ENCODE measurements at places on chromosomes 6 and 20. TPM values are rescaled to one million over a fixed set of nuclear protein-coding genes. Genes with fewer than 3 reads are reported as not detected.

The GJA1 gene
- polyA plus RNA-seq, result 7.2 TPM

The KCNK16 gene
- polyA plus RNA-seq, result not detected

The FOXS1 gene
- not detected for polyA plus RNA-seq

The MYMX gene
- 0.28 TPM for polyA plus RNA-seq

The DUSP15 gene
- 0.60 TPM for polyA plus RNA-seq

The GATA5 gene
- polyA plus RNA-seq, result 0.03 TPM

The IL20RA gene
- polyA plus RNA-seq, result 3.8 TPM

The TOX2 gene
- 3.6 TPM for polyA plus RNA-seq

The CDSN gene
- polyA plus RNA-seq, result not detected

The HLA-DMB gene
- polyA plus RNA-seq, result 108 TPM

DNA sequence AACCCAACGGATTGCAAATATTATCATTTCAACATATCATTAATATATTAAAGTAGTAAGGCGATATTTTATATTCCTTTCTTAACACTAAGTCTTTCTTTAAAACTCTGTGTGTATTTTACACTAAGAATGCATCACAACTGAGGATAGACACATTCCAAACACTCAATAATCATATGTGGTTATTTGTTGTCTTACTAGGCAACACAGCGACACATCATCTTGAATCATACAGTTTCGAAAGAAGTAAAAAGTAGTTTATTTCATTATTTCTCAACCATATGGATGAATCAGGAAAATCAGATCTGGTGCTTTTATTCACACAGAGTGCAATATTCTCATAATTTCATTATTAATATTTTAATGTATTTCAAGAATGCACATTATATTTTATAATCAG is 662.4 kb downstream of the EPHA7 start:
- no peak for DNase-seq

DNA sequence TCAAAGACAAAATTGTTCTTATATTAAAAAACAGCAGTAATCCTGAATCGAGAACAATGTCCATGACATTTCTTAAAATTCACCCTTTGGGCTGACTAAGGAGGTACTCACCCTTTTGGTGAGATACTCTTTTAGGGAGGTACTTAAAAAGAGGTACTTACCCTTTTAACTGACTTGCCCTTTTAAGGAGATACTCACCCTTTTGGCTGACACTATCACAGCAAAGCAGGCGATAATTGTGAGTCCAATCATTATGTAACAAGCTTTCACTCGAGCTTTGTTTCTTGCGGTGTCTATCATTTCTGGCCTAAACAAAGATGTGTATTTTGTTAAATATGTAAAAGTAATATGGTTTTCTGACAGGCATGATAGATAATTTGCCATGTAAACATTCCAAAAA is 3.7 kb downstream of the FAM162B start:
- no peak for DNase-seq

GRCh38 chr6:36823421-36824096 is 15.7 kb downstream of the CPNE5 start:
- DNase-seq, result no peak

- DNase-seq, result no peak
Measured at GRCh38 chr6:118685823-118686449, 34.5 kb upstream of the CEP85L start.

DNA sequence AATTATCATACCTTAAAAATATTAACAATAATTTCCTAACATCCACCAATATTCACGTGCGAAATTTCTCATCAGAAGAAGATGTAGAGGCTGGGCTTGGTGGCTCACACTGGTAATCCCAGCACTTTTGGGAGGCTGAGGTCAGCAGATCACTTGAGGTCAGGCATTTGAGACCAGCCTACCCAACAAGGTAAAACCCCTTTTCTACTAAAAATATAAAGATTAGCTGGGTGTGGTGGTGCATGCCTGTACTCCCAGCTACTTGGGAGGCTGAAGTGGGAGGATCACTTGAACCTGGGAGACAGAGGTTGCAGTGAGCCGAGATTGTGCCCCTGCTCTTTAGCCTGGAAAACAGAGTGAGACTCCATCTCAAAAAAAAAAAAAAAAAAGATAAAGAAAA is 36.1 kb upstream of the JAG1 start:
- DNase-seq, result no peak

DNA sequence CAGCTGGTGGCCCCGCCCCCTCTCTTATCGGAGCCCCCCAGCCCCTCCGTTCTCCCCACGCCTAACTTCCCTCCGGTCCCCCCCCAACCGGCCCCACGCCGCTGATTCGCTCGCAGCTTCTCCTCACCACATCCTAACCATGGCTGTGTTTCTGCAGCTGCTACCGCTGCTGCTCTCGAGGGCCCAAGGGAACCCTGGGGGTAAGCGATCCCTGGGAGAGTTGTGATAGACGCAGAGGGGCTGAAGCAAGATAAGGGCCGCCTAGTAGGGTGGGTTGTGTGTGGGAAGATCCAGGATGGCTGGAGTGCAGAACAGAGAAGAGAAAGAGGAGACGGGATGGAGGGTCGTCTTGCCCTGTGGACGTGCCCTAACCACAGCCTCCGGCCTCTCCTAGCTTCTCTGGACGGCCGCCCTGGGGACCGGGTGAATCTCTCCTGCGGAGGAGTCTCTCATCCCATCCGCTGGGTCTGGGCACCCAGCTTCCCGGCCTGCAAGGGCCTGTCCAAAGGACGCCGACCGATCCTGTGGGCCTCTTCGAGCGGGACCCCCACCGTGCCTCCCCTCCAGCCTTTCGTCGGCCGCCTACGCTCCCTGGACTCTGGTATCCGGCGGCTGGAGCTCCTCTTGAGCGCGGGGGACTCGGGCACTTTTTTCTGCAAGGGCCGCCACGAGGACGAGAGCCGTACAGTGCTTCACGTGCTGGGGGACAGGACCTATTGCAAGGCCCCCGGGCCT is at the start of gene MPIG6B:
TSS of gene MPIG6B (plus strand) at position 129 of the 735 bp plus-strand sequence. CDS start at position 140, 11 bp downstream.
- DNase-seq, result no peak

DNA sequence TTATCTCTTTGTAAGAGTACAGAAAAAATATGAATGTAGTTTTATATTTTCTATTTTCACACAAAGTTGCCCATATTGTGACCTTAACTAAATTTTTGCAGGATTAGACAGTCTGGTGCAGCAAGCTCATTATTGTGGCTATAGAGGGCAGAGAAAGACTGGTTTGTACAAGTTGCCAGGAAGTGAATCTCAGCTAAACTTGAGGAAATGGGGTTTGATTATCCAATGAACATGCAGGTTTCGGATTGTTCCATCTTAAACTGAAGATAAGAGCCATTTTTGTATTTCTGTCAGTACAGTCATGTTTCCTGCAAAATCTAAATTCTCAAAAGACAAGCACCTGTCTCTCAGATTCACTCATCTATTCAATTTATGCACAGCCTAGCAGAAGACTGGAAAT is 390.9 kb downstream of the MMUT start:
- DNase-seq, result no peak

DNA sequence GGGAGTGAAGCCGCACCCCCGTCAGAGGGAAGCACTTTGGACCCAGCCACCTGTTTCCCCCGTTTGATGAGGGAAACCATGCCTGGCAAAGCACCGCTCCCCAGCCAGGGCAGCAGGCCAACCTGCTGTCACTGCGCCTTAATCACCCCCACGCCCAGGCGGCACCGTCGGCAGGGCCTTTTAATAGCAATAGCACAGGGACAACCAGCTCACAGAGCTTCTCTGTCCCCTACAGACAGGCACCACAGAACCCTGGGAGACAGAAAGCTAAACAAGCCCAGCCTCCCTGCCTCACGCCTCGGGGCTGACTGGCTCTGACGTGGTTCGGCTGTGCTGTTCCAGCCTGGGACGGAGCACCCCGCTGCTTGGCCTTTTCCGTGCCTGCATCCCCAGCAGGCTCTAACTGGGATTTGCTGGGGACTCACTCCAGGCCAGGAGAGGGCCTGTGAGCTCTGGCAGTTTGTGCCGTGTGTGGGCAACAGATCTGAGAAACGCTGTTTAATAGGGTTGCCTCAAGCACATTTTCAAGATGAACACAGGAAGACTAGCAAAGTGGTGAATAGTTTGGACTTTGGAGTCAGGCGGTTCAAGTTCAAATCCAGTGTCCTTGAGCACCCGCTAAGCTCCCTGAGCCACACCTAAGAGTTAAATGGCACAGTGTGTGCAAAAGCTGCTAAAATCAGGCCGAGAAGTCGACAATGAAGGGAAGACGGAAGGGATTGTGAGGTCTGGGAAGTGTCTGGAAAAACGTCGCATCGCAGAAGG is 223.8 kb downstream of the NRN1 start:
- no peak for DNase-seq

GRCh38 chr6:13378669-13379590 is 50.6 kb upstream of the TBC1D7 start:
- DNase-seq, result no peak

DNA sequence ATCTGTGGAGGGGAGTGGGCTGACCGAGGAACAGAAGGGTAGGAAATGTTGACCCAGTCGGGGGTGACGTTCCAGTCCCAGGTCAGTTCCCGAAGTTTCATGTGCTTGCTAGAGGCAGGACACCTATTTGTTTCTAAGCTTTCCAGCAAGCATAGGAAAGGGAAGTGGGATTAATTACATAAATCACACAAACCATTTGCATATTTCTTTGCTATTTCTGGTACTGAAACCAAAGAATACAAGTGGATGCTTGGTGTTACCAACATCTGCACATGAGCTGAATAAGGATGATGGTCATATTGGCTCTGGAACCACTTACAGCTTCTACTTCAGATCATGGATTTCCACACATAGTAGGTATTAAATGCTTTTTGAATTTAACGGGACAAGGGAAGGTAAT is 546.5 kb downstream of the PRKN start:
- DNase-seq, result no peak

- DNase-seq, result no peak
Measured at GRCh38 chr6:136761227-136761922, 30.9 kb downstream of the MAP3K5 start.

GRCh38 chr20:325889-326644 is 715 bp downstream of the SOX12 start:
- peak; percentile 89 for DNase-seq

DNA sequence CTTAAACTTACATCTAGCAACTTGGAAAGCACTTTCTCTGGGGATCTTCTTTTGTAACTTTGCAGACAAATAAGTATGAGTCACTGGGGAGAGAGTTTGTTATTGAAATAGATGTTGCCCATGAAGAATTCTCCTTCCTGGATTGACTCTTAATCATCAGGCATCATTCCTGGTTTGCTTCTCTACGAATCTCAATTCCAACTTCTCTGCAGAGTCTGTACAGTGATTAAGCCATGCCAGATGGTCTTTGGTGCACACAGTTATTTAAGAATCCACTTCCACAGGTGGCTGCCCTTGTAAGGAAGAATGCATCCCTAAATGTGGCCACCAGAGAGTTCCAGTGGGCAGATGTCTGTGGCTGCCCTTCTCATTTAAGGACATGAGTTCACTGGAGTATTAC is 25.7 kb downstream of the MYCT1 start:
- DNase-seq, result no peak

DNA sequence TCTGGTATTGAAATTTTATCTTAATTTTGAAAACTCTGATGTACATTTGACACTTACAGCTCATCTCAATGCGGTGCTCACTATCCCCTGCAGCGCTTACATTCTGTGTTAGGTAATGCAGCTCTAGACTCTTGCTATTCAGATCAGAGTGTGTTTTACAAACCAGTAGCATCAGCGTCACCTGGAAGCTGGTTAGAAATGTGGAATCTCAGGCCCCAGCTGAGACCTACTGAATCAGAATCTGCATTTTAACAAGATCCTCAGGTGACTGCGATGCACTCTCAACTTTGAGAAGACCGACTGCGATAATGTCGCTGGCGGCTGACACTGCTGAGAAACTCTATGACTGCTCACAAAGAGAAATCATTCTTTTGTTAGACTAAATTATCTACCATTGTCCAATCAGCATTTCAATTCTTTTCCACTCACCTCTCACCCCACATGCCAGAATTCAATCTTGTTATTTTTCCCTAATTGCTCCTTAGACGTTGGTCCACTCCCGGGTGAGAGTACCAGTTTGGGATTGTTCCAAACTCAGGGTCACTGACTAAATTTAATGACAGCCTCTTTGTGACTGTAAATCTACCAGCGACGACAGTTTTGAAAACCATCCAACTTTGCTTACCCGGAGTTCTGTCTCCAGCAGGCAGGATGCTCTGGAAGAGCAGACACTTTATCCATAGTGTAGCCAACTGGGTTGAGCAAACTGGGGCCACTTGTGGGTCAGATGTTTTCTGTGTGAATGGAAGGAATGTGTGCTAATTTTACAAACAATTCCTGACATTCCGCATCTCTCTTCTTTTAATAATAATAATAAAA is 140.1 kb upstream of the BTBD3 start:
- no peak for DNase-seq

DNA sequence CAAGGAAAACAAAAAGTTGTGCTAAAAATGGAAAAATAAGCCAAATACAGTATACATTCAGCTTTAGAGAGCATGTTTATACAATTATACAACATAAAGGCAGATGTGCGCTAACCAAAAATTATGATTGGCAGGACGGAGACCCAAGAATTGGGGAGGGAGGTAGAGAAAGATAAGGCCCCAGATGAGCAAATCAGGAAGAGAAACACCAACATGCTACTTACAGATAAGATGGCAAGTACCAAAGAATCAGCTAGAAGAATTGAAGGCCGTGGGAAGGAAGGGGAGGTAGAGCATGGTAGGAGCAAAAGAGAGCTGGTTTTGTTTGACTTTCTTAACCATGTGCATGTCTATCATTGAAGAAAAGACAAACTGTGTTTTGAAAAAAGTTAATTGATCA is 45.4 kb downstream of the PRND start:
- DNase-seq, result no peak

- no peak for DNase-seq
Measured at GRCh38 chr6:27178407-27178730, 69.1 kb upstream of the PRSS16 start.
